ENCODE measurements at places on chromosomes 1 and 21. TPM values are rescaled to one million over a fixed set of nuclear protein-coding genes. Genes with fewer than 3 reads are reported as not detected.

Gene CLEC20A
- not detected for total RNA-seq

Gene PLD5
- total RNA-seq: not detected

DNA sequence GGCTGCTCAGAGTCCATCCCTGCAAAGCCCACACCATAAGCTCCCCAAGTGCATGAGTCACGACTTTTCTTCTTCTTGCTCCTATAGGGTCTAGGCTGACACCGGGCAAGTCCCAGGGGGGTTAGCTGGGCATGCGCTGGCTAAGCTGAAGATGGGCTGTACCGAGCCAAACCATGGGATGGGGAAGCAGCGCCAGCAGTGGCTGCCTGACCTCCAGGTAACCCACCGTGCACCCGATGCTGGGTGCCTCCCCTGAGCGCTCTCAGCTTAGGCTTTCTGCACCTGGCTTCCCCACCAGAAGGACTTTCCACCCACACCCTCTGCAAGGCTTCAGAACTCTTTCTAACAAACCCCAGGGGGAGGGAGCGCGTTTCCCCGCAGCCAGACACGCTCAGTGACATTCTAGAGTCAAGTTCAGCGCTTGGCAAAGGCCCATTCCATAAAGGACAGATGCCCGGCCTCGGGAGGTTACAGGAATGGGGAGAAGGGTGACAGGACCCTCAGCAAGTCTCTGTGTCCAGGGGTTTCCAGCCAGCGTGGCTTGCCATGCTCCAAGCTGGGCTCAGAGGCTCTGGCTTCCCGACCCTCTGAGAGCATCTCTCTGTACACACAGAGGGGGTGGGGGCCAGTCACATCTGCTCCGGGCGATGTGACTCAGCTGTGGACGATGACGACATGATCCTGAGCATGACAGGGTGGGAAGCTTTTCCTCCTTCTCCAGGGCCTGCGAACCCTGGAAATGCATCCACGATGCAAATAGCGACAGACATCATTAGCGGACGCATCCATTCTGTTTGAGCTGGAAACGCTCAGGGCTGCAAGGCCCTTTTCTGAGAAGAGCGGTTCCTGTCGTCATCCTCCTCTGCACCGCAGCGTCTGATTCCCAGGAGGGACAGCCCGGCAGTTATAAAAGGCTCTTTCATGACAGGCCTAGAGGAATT is 107.8 kb downstream of the SIK1 start:
- DNase-seq: peak; percentile 83

DNA sequence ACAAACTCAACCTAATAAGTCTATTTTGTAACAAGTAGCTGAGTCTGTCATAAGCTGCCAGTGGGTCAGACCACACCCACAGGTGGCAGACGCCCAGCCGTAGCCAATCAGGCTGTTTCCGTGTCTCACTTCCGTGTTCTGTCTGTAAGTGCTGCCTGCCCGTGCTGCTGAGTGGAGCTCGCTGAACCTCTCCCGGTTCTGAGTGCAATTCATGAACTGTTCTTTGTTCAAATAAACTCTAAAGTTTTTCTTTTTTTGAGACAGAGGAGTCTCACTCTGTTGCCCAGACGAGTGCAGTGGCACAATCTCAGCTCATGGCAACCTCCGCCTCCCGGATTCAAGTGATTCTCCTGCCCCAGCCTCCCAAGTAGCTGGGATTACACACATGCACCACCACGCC is 25.1 kb downstream of the POFUT2 start:
- no peak for DNase-seq

DNA sequence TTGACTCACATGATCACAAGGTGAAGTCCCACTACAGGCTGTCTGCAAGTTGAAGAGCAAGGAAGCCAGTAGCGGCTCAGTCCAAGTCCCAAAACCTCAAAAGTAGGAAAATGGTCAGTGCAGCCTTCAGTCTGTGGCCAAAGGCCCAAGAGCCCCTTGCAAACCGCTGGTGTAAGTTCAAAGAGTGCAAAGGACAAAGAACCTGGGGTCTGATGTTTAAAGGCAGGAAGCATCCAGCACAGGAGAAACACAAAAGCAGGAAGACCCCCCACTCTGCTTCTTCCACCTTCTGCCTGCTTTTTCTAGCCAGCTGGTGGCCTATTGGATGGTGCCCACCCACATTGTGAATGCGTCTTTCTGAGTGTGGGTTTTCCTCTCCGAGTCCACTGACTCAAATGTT is 2222.6 kb downstream of the MRPL39 start:
- no peak for DNase-seq

- DNase-seq: peak; percentile 99
Measured at GRCh38 chr1:225464851-225465792, 37.3 kb upstream of the LBR start.

GRCh38 chr1:175158170-175158591 is 34.4 kb downstream of the KIAA0040 start:
- no peak for DNase-seq

Gene KCNE2
- total RNA-seq: not detected

- no peak for DNase-seq
Measured at GRCh38 chr1:82485591-82486369, 685.0 kb downstream of the ADGRL2 start.
